Thymus (tissue), 14 donors: ENCODE measurements at places on chromosomes 13 and 19. TPM values are rescaled to one million over a fixed set of nuclear protein-coding genes. Genes with fewer than 3 reads are reported as not detected.

Gene BCL2L12
- total RNA-seq = 18.7 TPM

Gene ACOD1
- not detected for total RNA-seq

Gene ERICH6B
- not detected for total RNA-seq

Gene ZNF563
- 6.5 TPM for total RNA-seq

Gene RASGRP4
- 1.1 TPM for total RNA-seq

DNA sequence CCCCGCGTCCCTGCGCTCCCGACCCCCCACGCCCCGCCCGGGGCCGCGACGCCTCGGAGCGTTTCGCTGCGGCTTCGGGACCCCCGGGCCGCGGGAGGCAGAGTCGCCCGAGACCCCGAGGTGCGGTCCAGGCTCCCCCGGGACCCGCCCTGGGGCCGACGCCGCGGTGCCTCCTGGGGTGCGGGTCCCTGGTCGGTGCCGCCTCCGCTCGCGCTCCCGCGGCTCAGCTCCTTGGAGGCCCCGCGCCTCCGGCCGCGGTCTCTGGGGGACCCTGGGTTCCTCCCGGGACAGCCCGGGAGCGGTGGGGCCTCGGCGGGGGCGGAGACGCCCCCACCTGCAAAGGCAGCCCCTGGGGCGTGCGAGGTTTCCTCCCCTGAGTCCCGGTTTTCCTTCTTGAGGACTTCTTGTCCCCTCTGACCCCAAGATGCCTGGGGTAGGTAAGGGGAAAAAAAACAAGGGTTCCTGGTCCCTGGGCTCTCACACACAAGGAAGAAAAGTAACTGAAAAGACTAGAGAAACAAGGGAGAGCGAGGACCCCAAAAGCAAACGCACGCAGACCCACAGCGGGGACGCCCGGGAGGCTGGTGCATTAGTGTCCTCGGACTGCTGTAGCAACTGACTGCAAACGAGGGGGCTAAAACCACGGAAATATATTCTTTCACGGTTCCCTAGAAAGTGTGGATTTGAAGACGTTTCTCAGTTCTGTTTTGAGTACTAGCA, 740 bp downstream of the ZNF555 start:
- DNase-seq = no peak

- DNase-seq = no peak
Observed at GRCh38 chr13:25677956-25678355, 306.2 kb downstream of the ATP8A2 start.

DNA sequence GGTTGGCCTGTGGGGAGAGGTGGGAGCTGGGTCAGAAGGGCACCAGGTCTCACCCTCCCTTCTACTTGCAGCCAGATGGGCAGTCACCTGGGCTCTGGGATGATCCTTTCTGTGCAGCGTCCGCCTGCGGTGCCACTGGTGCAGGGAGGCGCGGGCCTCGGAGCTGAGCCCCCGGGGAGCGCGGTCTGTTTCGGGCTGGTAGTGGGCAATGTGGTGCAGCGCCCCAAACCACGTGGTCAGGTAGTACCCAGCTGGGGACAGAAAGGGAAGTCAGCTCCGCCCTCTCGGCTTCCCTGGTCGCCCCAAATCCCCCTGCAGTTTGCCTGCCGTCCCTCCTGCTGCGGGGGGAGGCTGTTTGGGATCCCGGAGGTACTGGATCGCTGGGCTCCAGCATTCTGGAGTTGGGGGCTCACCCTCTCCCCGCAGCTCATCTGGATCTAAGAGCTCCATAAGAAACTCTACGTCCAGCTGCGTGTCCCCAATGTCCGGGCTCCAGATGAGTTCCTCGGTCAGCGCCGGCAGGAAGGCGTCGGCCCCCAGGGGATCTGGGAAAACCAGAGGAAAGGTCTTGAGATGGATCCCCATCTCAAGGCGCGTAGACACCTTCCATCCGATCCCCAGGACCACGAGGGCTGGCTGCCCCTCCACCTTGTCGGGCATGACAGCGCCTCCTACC, 8.8 kb downstream of the RINL start:
- DNase-seq = peak; percentile 38

DNA sequence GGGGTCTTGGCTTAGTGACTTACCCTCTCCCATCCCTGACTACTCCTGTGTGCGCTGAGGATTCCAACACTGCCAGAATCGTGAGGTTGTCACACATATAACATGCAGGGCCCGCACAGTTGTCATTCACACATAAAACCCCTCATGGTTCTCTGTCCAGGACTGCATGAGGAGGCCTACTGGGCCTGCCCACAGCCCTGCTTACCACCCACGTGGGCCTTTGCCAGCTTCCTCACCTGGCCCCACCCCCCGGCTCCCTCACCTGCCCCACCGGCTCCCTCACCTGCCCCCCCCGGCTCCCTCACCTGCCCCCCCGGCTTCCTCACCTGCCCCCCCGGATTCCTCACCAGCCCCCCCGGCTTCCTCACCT, 197.2 kb downstream of the TEX29 start:
- no peak for DNase-seq

DNA sequence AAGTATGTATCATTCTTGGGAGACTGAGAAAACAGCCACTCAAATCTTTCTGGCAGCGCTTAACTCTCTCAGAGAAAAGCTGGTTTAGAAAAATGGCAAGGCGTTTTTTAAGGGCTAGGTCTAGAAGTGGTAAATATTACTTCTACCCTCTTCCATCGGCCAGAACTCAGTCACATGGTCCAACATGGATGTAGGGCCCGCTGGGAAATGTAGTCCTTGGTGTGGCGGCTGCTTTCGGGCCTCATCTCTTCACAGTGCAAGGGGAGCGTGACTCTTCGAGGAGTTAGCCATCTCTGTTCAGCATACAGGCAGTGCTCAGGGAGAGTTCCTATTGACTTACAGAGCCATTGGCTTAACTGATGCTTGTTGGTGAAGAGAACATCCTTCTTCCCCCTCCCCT, 6.3 kb downstream of the VSTM2B start:
- no peak for DNase-seq

- no peak for DNase-seq
Observed at GRCh38 chr13:107992542-107992941, 222.8 kb downstream of the LIG4 start.
